ENCODE measurements at places on chromosomes 1 and 21. TPM values are rescaled to one million over a fixed set of nuclear protein-coding genes. Genes with fewer than 3 reads are reported as not detected.

Gene SLC45A3
- total RNA-seq: 0.45 TPM

DNA sequence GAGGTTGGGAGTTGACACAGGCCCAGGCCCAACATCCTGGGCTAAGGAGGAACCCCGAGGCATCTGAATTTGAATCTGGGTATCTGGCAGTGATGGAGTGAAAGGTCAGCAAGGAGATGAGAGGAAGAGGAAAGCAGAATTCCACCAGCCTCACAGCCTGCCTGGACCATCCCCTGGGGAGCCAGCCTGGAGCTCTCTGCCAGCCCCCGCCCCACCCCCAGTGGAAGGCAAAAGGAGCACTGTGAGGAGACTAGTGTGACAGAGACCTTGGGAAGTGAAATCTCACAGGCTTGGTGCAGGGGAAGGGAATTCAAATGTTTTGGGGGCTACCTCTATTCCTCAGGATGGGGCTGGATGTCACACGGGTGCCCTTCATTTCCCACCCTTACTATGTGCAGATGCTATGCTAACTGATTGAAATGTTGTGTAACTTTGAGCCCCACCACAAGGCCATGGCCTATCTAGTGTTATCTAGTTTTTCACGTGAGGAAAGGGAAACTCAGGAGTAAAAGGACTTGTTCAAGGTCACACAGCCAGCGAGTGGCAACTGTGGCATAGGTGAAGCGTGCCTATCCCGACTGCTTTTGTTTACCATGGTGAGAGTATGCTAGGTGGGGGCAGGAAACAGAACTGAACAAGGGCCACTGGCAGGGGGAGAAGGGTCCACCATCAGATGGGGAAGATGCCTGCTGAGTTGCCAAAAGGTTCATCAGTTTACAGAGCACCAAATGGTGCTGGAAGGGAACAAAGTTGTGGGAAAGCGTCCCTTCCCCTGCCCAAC lies 29.8 kb downstream of the AHDC1 start:
- H3K4me1 ChIP-seq: peaks cover 9% of the 10 kb centered on the region
- no peak for DNase-seq
- H3K36me3 ChIP-seq: no peaks in the 10 kb centered on the region
- H3K4me3 ChIP-seq: no peak overlapping the region

- peaks cover 4% of the 10 kb centered on the region for H3K36me3 ChIP-seq
- no peaks in the 10 kb centered on the region for H3K27me3 ChIP-seq
- no peak overlapping the region for H3K27ac ChIP-seq
- H3K4me1 ChIP-seq: peaks cover 9% of the 10 kb centered on the region
Observed at GRCh38 chr1:235397733-235398132, 30.5 kb downstream of the TBCE start.

DNA sequence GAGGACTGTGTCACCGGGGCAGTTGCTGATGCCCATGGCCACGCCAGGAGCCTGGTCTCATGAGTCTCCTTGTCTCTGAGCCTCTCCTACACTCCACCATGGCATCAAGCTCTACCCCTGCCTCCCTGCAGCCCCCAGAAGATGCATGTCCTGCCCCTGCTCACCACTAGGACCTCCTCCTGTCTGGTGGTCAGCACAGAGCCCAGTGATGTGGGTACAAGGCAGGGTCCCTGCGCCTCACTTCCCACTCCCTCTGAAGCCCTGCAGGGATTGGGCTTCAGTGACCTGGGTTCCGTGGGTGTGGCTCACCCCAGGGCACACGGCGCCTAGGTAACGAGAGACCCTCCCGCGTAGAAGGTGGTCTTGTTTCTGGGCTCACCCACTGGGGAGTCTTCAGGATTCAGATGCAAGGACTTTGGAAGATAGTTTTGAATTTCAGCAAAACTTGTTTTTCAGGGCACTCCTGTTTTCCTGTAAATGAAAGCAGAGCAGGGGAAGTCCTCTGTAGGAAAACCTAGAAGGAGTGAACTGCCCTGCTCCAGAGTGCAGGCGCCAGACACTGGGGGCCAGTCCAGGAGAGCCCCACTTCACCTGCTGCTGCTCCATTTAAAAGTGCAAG lies 2.8 kb downstream of the COL18A1 start:
- H3K4me3 ChIP-seq: no peak overlapping the region
- H3K27ac ChIP-seq: no peak overlapping the region
- H3K4me1 ChIP-seq: peaks cover 3% of the 10 kb centered on the region
- no peaks in the 10 kb centered on the region for H3K36me3 ChIP-seq
- peaks cover 54% of the 10 kb centered on the region for H3K27me3 ChIP-seq

GRCh38 chr1:11447903-11448302 lies 31.1 kb upstream of the DISP3 start:
- H3K36me3 ChIP-seq: no peaks in the 10 kb centered on the region
- DNase-seq: no peak
- H3K27ac ChIP-seq: no peak overlapping the region
- H3K4me3 ChIP-seq: no peak overlapping the region
- no peaks in the 10 kb centered on the region for H3K27me3 ChIP-seq

DNA sequence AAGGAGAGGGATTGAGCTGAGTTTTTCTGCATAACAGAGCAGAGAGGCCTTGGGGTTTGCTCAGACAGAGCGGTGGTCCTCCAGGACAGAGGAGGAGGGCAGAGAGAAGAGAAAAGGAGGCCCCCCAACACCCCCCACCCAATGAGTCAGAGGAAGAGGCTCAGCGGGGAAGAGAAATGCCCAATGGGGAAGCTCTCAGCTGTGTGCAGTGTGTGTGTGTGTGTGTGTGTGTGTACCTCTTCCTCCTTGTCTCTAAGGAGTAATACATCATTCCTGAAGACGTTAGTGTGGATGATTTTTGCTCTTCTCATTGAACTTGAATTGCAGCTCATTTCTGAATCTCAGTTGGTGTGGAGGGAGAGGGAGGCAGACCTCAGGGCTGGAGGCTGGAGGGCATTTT lies 8.7 kb downstream of the TMPRSS3 start:
- H3K36me3 ChIP-seq: peaks cover 91% of the 10 kb centered on the region
- H3K4me3 ChIP-seq: no peak overlapping the region
- H3K27ac ChIP-seq: no peak overlapping the region
- H3K27me3 ChIP-seq: no peaks in the 10 kb centered on the region
- no peak for DNase-seq
- H3K4me1 ChIP-seq: peaks cover 53% of the 10 kb centered on the region

Gene KISS1
- not detected for total RNA-seq

DNA sequence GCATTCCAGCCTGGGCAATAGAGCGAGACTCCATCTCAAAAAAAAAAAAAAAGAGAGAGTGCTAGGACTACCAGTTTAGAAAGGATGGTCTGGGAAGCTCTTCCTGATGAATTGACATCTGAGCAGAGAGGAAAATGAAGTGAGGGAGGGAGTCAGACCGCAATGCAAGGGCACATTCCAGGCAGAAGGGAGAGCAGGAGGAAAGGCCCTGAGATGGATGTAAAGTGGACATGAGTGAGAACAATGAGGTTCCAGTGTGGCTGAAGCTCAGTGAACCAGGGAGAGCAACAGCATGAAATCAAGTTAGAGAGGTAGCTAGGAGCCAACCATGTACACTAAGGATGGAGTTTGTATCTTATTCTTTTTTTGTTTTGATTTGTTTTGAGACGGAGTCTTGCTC lies 55.9 kb upstream of the SPOCD1 start:
- no peak overlapping the region for H3K27ac ChIP-seq
- H3K4me1 ChIP-seq: peaks cover 19% of the 10 kb centered on the region
- peaks cover 4% of the 10 kb centered on the region for H3K36me3 ChIP-seq

DNA sequence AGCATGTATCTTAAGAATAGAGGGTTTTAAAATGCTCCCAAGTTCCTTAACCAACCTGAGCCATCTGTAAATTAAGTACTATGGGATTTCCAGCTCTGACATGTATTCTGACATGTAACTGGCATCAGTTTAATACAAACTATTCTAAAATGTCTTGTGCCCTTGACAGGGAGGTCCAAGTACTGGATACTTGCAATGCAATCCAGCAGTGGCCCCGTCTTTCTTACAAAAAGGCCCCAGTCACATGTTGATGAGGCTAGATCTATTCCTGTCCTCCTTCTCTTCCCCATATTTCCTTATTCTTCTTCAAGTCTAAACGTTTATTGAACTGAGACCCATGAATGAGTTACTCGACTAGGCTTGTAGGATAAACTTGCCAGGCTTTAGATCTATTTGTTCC lies 46.4 kb downstream of the MRPL39 start:
- peaks cover 73% of the 10 kb centered on the region for H3K36me3 ChIP-seq
- H3K27me3 ChIP-seq: peaks cover 30% of the 10 kb centered on the region
- peak overlapping the region; percentile 96 for H3K4me3 ChIP-seq

DNA sequence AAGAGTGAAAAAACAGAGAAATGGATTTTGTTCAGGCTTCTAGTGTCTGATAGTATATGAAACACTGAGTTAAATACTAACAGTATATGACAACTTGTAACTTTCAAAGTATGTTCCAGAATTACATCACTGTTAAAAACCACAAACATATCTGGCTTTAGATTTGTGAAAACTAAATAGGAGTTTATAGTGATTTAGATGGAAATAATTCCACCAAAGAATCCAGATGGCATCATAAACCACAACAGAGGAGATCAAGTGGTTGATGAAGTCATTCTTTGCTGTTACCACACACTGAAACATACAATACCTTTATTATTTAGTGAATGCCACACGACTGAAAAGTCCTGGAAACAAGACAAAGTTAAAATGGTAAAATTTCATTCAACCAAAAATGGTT lies 37.2 kb downstream of the ALG14 start:
- no peak for DNase-seq
- no peak overlapping the region for H3K27ac ChIP-seq
- peaks cover 1% of the 10 kb centered on the region for H3K36me3 ChIP-seq
- no peak overlapping the region for H3K4me3 ChIP-seq
- no peaks in the 10 kb centered on the region for H3K4me1 ChIP-seq

DNA sequence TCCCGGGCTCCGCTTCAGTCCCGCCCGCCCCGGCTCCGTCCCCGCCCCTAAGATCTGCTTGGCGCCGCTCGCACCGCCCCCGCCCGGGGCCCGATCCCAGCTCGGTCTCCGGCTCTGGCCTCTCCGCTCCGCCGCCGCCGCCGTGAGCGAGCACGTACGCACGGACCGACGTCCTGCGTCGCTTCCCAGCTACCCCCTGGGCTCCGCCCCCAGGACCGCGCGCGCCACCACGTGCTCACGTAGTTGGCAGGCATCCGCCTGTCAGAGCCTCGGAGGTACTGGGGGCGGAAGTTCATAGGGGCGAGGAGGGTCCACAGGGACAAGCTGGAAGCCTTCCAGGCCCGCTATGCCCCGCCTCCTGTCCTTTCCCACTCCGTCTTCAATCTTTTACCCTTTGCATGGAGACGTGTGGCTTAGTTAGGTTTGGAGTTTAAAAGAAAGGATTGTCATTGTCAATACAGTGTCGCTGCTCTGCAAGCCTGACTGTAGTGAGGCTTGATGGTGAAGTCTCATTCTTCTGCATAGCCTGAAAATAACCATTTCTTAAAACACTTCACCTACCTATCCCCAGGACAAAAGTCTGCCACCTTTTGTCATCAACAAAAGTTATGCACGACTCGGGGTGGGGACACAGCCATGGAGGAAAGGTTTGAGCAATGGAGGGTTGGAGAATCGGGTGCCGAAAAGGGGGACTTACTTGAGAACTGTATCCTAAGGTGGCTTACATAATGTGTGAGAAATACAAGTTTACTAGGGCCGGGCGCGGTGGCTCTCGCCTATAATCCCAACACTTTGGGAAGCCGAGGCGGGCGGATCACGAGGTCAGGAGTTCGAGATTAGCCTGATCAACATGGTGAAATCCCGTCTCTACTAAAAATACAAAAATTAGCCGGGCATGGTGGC lies at the start of gene CLK2:
TSS of gene CLK2 (minus strand) at position 162 of the 903 bp plus-strand sequence. CDS start 2,527 bp downstream, outside the sequence.
- peak; percentile 99 for DNase-seq
- H3K36me3 ChIP-seq: peaks cover 28% of the 10 kb centered on the region
- H3K27ac ChIP-seq: peak within 1 kb of the TSS; percentile 88
- H3K4me3 ChIP-seq: peak within 1 kb of the TSS; percentile 85

DNA sequence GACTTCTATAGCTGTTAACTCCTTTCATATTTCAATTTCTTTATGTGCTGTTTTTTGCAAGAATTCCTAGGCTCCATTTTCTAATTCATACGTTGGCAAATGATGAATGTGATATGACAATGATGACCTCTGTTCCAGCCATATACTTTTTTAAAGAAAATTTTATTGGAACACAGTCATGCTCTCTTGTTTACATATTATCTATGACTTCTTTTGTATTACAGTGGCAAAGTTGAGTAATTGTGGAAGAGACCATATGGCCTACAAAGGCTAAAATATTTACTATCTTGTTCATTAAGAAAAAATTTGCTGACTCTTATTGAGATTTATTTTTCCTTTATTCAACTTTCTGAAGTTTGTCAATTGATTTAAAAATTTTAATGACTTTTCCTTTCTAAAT lies 7.1 kb downstream of the IFI44L start:
- H3K4me3 ChIP-seq: no peak overlapping the region
- H3K27ac ChIP-seq: no peak overlapping the region
- no peaks in the 10 kb centered on the region for H3K27me3 ChIP-seq
- peaks cover 33% of the 10 kb centered on the region for H3K36me3 ChIP-seq
- H3K4me1 ChIP-seq: peaks cover 32% of the 10 kb centered on the region

Gene CASP9
- 6.5 TPM for total RNA-seq

DNA sequence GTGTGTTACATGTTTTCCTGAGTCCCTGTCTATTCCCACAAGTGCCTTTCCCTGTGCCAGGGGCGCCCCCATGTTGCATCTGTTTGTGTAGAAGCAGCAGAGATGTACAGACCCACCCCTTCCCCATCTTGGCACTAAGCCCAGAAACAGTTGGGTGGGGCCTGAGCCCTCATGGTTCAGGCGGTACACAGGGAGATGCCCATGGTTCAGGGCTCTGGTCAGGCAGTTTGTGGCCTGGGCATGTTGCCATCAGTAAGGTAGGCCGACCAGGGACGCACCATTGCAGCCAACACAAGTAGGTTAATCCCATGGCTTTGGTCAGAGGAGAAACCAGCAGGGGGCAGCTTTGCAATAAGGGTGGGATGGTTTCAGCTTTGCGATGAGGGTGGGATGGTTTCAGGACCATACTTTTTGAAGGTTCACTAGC lies 914 bp upstream of the ADGRB2 start:
- no peaks in the 10 kb centered on the region for H3K36me3 ChIP-seq
- H3K27me3 ChIP-seq: peaks cover 28% of the 10 kb centered on the region
- DNase-seq: no peak
- H3K4me1 ChIP-seq: peaks cover 28% of the 10 kb centered on the region
- no peak overlapping the region for H3K27ac ChIP-seq

GRCh38 chr1:200128944-200129879 lies 101.7 kb downstream of the NR5A2 start:
- no peaks in the 10 kb centered on the region for H3K27me3 ChIP-seq
- peaks cover 16% of the 10 kb centered on the region for H3K4me1 ChIP-seq
- peak; percentile 15 for DNase-seq

Gene PRPF38B
- total RNA-seq: 71.5 TPM

Gene USP1
- total RNA-seq: 108 TPM

Gene HLCS
- 13.7 TPM for total RNA-seq

GRCh38 chr1:101371259-101371658 lies 134.4 kb downstream of the S1PR1 start:
- no peaks in the 10 kb centered on the region for H3K36me3 ChIP-seq
- no peak overlapping the region for H3K27ac ChIP-seq
- peaks cover 9% of the 10 kb centered on the region for H3K4me1 ChIP-seq
- H3K4me3 ChIP-seq: no peak overlapping the region

GRCh38 chr1:199780948-199781670 lies 246.4 kb upstream of the NR5A2 start:
- H3K4me3 ChIP-seq: no peak overlapping the region
- peaks cover 5% of the 10 kb centered on the region for H3K4me1 ChIP-seq
- H3K27ac ChIP-seq: no peak overlapping the region
- no peaks in the 10 kb centered on the region for H3K36me3 ChIP-seq

Measured in activated naive CD8-positive, alpha-beta T cell treated with anti-CD3 and anti-CD28 coated beads for 36 hours (primary cell).